ENCODE measurements at places on chromosomes 4 and X.

GRCh38 chrX:103329991-103330390 is at the start of gene TCEAL7:
Gene TCEAL7 (plus strand): TSS chrX:103330239. CDS start chrX:103331404, 1,165 bp downstream.
- H3K27me3 ChIP-seq: no peaks in the 10 kb centered on the region
- no peak within 1 kb of the TSS for H3K27ac ChIP-seq
- H3K4me3 ChIP-seq: peak within 1 kb of the TSS; percentile 22
- no peak for DNase-seq
- no peaks in the 10 kb centered on the region for H3K36me3 ChIP-seq

DNA sequence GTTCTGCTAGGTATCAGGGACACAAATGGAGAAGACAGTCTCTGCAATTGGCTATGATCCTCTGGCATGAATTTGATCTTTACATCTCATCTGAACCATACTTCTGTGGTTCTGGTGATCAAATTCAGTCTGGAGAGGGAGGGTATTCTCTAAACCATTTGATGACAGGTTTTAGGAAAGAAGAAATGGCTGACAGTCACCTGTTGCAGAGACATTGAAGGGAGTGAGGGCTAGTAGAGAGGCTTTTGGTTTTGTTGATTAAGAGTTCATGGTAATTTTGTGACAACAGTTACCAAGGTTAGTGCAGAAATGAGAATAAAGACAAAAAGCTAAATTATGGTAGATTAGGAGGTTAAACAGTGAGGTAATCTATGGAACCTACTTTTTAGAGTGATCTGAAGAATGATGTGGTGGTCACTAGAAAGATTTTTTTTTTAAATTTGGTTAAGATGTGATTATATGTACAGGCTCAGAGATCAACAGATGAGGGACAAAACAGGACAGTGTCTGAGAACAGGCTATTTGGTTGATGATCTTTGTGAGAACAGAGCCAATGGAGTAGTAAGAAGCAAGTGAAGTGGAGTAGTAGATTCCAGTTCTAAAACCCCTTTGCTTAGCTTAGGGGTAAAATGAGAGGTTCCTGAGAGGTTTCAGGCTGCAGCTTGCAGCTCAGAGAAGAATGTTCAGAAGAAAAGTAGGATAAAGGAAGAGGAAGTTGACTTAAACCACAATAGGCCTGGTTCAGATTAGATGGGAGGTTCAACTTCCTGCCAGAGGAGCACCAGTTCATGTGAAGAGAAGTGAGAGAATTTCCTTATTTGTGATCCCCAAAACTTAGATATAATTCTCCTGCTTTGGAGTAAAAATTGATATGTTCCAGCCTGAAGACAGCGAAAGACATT is 34.7 kb downstream of the VSIG4 start:
- DNase-seq: no peak
- H3K27ac ChIP-seq: no peak overlapping the region
- H3K27me3 ChIP-seq: no peaks in the 10 kb centered on the region
- H3K36me3 ChIP-seq: no peaks in the 10 kb centered on the region
- no peak overlapping the region for H3K4me3 ChIP-seq

- H3K4me3 ChIP-seq: no peak overlapping the region
- H3K36me3 ChIP-seq: no peaks in the 10 kb centered on the region
- H3K27ac ChIP-seq: no peak overlapping the region
- no peaks in the 10 kb centered on the region for H3K27me3 ChIP-seq
- DNase-seq: no peak
Observed at GRCh38 chr4:52780617-52781354, 29.6 kb upstream of the ERVMER34-1 start.

DNA sequence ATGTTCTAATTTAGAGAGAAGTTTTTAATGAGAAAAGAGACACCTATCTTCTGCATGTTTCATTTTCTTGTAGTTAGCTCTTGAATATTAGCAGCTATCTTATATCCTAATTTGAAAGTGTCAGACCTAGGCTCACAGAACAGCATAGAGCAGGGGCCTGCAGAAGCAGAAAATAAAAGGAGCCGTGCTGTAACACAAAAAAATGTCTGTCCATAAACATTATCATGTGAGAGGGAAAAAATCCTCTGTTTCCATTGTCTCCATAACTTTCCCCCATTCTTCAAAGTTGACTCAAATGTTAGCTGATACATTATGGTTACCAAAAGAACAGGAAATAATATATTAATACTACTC is 329.2 kb upstream of the EPHA5 start:
- no peaks in the 10 kb centered on the region for H3K36me3 ChIP-seq
- no peaks in the 10 kb centered on the region for H3K4me1 ChIP-seq
- no peak for DNase-seq
- H3K4me3 ChIP-seq: no peak overlapping the region

DNA sequence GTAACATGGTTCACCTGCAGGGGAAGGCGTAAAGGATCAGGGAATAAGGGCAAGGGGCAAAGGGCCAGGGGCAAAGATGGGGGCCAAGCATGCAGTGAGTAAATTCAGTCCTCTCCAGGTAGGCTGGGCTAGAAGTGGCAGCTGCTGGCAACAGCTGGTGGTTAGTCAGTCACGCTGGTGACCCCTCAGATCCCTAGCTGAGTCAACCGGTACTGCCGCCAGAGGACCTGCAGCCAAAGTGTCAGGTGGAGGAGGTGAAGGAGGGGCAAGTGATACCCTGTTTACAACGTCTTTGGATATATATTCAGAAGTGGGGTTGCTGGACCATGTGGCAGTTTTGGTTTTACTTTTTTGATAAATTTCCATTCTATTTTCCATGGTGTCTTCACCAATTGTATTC is 24.6 kb upstream of the NAP1L2 start:
- H3K4me3 ChIP-seq: no peak overlapping the region
- no peaks in the 10 kb centered on the region for H3K27me3 ChIP-seq
- H3K27ac ChIP-seq: no peak overlapping the region
- DNase-seq: no peak
- no peaks in the 10 kb centered on the region for H3K4me1 ChIP-seq

GRCh38 chr4:182680234-182680653 is 236.9 kb downstream of the DCTD start:
- H3K36me3 ChIP-seq: no peaks in the 10 kb centered on the region
- peak; percentile 34 for DNase-seq
- H3K4me1 ChIP-seq: no peaks in the 10 kb centered on the region
- no peak overlapping the region for H3K27ac ChIP-seq
- H3K4me3 ChIP-seq: peak overlapping the region; percentile 24

GRCh38 chr4:108141213-108141950 is 27.4 kb downstream of the LEF1 start:
- DNase-seq: no peak
- H3K27me3 ChIP-seq: no peaks in the 10 kb centered on the region
- H3K27ac ChIP-seq: no peak overlapping the region
- H3K4me1 ChIP-seq: no peaks in the 10 kb centered on the region

DNA sequence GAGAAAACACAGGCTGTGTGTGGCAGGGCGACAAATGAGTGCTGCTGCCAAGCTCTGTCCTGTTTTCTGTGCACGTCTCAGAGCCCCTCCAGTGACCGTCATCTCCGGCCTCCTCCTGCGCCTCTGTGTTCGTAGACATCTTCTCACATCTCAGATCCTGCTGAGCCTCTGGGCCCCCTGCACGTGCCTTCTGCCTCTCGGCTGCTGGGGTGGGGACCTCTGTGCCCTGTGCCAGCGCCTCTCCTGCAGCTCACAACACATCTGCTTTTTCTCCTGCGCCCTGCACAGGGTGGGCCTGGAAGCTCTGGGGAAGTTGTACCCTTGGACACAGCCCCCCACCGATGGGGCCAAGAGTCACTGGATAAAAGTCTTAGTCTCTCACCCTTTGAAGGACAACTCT is 2.4 kb upstream of the CTAG2 start:
- H3K36me3 ChIP-seq: no peaks in the 10 kb centered on the region
- no peak overlapping the region for H3K4me3 ChIP-seq
- no peaks in the 10 kb centered on the region for H3K27me3 ChIP-seq
- H3K27ac ChIP-seq: no peak overlapping the region

DNA sequence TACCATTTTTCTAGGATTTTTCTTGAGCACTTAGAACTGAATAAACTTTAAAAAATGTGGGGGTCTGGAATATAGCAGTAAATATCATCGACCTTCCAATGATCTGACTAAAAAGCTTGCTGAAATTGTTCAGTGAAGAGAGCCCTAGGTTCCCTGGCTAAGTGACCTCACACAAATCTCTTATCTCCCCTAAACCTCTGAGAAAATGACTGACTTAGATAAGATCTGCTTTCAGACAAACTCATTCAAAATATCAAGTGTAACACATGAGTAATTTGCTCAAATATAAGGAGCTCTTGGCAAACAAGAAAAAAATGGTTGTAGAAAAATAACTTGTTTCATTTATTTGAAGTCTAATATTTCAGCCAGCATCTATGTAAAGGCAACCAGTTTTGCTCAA is 441.7 kb upstream of the SLIT2 start:
- no peaks in the 10 kb centered on the region for H3K27me3 ChIP-seq
- H3K27ac ChIP-seq: no peak overlapping the region
- no peak for DNase-seq
- no peaks in the 10 kb centered on the region for H3K4me1 ChIP-seq
- no peaks in the 10 kb centered on the region for H3K36me3 ChIP-seq

- H3K27me3 ChIP-seq: no peaks in the 10 kb centered on the region
- peaks cover 17% of the 10 kb centered on the region for H3K4me1 ChIP-seq
- no peak for DNase-seq
- H3K27ac ChIP-seq: no peak overlapping the region
- H3K36me3 ChIP-seq: no peaks in the 10 kb centered on the region
Observed at GRCh38 chr4:39932776-39933402, 44.8 kb downstream of the PDS5A start.

DNA sequence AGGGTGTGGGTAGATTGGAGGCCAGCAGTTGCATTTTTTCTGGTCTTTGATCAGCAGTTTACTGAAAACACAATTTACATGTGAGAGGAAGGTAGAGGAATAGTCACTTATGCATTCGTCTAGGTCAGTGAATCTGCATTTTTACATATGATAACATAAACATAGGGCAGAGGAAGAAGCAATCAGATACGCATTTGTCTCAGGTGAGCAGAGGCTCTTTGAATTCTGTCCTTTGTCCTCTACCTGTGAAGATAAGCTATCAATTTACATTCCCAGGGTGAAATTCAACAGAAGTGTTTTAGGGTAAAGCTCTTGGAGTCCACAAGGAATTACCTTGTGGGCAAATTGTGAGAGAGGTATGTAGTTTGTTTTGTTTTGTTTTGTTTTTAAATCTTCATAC is 306.5 kb downstream of the MAGEB5 start:
- no peak for DNase-seq
- no peaks in the 10 kb centered on the region for H3K4me1 ChIP-seq
- H3K27ac ChIP-seq: no peak overlapping the region
- H3K27me3 ChIP-seq: no peaks in the 10 kb centered on the region
- H3K4me3 ChIP-seq: no peak overlapping the region

- H3K4me3 ChIP-seq: no peak overlapping the region
- no peak for DNase-seq
- no peaks in the 10 kb centered on the region for H3K4me1 ChIP-seq
- no peaks in the 10 kb centered on the region for H3K27me3 ChIP-seq
Observed at GRCh38 chrX:133947022-133947421, 38.4 kb downstream of the GPC3 start.

GRCh38 chr4:76584241-76585152 is 149.5 kb downstream of the SHROOM3 start:
- no peaks in the 10 kb centered on the region for H3K27me3 ChIP-seq
- no peak overlapping the region for H3K4me3 ChIP-seq
- H3K36me3 ChIP-seq: no peaks in the 10 kb centered on the region
- DNase-seq: no peak
- peaks cover 3% of the 10 kb centered on the region for H3K4me1 ChIP-seq

- H3K4me1 ChIP-seq: no peaks in the 10 kb centered on the region
- no peak overlapping the region for H3K27ac ChIP-seq
- no peaks in the 10 kb centered on the region for H3K27me3 ChIP-seq
- H3K4me3 ChIP-seq: no peak overlapping the region
- H3K36me3 ChIP-seq: no peaks in the 10 kb centered on the region
Observed at GRCh38 chrX:121307449-121307848, 260.0 kb downstream of the GLUD2 start.

GRCh38 chr4:175813821-175814220 is 1.8 kb upstream of the GPM6A start:
- H3K36me3 ChIP-seq: no peaks in the 10 kb centered on the region
- no peak overlapping the region for H3K4me3 ChIP-seq
- no peaks in the 10 kb centered on the region for H3K27me3 ChIP-seq
- DNase-seq: no peak

GRCh38 chr4:168769416-168769815 is 240.6 kb downstream of the CBR4 start:
- peaks cover 13% of the 10 kb centered on the region for H3K4me1 ChIP-seq
- no peak overlapping the region for H3K27ac ChIP-seq
- no peaks in the 10 kb centered on the region for H3K27me3 ChIP-seq
- no peak overlapping the region for H3K4me3 ChIP-seq

Measured in gastrocnemius medialis (tissue), 4 donors.